ENCODE measurements at places on chromosomes 7 and 10. TPM values are rescaled to one million over a fixed set of nuclear protein-coding genes. Genes with fewer than 3 reads are reported as not detected.

Gene PRKAG2
- total RNA-seq = 37.9 TPM

Gene NPVF
- not detected for total RNA-seq

Gene CTTNBP2
- total RNA-seq = 13.1 TPM

Gene LRRTM3
- total RNA-seq = 0.85 TPM

Gene PLAC9
- total RNA-seq = 64.9 TPM

Gene UTF1
- total RNA-seq = not detected

Gene EPDR1
- total RNA-seq = 12.3 TPM

Gene NPTX2
- 7.2 TPM for total RNA-seq

Gene FBXL13
- total RNA-seq = 8.1 TPM

Gene FOXP2
- 85.2 TPM for total RNA-seq

DNA sequence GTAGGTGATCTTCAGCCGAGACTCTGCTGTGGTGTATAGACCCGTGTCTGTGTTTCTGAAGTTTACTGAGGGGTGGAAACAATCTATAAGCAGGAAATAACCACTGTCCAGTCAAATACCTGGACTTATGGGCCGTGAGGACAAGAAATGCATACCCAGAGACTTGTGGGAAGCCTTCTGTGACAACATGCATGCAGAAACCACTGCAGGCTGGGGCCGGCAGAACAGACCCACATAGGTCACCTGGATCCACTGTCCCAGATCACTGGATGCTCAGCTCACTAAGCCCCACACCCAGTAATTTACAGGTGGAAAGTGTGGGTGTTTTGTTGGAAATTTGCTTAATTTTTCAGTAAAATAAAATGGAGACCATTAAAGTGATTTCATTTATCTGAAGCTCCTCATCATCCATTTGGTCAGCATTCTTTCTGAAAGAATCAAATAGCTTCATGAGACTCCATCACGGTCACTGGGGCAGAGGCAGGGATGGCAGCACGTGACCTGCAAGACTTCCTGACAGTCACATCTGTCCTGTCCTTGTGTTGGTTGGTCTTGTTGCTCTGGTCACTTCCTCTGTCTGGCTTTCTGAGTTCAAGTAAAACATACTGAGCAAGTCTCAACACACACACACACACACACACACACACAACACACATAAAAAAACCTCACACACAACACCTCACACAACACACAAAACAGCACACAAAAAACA lies 108.3 kb downstream of the TNS3 start:
- DNase-seq = no peak

- DNase-seq = no peak
Observed at GRCh38 chr10:113125612-113126011, 175.6 kb downstream of the TCF7L2 start.

- DNase-seq = no peak
Observed at GRCh38 chr10:102673819-102674511, 29.7 kb downstream of the TRIM8 start.

GRCh38 chr7:6092953-6093354 lies 61.8 kb downstream of the ANKRD61 start:
- no peak for DNase-seq

GRCh38 chr7:121023683-121024511 lies 35.4 kb downstream of the CPED1 start:
- DNase-seq = no peak

GRCh38 chr7:17094963-17095574 lies 203.4 kb upstream of the AHR start:
- no peak for DNase-seq

GRCh38 chr10:34696423-34696822 lies 118.7 kb downstream of the PARD3 start:
- no peak for DNase-seq

- no peak for DNase-seq
Observed at GRCh38 chr10:13589316-13589715, 2.6 kb downstream of the PRPF18 start.

- no peak for DNase-seq
Observed at GRCh38 chr7:75559355-75559975, 67.3 kb downstream of the SPDYE5 start.

GRCh38 chr7:108413782-108414492 lies 42.3 kb downstream of the NRCAM start:
- DNase-seq = no peak

DNA sequence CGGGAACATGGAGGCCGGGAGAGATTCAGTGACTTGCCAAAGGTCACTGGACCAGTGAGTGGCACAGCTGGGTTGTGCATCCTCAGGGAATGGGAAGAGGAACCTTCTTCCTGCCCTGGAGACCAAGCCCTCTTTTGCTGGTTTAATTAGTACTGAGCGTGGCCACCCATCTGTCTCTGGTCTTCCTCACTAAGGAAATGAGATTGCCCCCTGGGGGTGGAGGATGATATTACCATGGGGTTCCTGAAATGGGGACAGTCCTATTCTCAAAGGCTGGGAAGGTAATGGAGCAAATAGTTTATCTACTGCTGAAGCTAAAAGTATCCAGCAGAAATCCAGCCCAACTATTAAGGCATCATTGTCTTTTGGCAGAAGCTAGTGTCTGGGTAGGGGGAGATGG lies 98.6 kb upstream of the FGFR2 start:
- no peak for DNase-seq

DNA sequence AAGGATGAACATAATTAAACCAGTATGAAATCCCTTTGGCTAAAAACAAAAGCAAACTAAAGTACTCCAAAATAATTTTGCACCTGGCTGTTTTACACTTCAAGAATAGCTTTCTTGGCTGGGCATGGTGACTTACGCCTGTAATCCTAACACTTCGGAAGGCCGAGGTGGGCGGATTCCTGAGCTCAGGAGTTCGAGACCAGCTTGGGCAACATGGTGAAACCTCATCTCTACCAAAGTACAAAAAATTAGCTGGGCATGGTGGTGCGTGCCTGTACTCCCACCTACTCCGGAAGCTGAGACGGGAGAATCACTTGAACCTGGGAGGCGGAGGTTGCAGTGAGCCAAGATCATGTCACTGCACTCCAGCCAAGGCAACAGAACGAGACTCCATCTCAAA lies 92.2 kb upstream of the AMPH start:
- DNase-seq = no peak

DNA sequence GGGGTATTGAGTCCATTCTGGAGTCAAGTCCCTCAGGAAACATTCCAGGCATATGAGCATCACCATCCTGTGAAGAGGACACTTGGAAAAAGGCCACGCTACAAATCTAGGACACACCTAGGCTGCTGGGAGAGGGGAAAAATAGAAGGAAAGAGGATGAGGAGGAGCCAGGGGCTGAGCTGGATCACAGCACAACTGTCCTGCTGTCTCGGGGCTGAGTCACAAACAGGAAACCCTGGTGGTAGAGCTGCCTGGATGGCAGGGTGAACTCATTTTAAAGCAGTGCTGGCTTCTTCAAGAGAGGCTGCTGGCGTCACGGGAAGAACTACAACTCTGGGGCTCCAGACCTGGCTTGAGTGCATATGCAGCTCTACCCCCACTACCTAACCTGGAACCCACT lies 151.5 kb downstream of the RNF216 start:
- no peak for DNase-seq

DNA sequence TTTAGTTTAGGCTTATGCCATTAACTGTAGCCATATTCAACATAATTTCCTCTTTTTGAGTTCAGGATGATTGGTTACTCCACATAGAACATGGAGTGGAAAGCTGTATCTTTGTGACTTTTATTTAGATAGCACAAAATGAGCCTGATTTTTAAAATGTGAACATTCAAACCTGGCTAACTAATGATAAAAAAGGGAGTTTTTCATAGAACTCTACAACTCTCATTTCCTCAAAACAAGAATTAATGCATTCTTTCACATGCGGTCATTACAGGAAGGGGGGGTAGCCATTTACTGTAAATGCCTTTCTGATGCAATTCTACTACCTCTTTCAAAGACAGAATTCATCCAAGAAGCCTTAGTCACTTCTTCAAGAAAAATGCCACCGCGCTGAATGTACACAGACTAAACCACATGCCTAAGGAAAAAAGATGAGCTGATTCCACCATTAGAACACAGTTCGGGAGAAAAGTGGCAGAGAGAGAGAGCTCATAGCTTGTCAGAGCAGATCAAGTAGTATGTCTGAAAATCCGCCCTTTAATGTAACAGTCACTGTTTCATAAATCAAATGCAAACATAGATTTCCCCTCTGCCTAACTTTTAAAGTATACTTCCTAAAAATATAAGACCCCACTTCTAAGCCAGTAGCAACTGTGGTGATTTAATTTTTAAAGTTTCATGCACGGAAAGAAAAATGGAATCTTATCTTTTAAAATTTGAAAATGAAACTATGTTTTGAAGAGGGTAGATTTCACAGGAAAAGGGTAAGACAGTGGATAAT lies 226.4 kb upstream of the KLF14 start:
- no peak for DNase-seq

DNA sequence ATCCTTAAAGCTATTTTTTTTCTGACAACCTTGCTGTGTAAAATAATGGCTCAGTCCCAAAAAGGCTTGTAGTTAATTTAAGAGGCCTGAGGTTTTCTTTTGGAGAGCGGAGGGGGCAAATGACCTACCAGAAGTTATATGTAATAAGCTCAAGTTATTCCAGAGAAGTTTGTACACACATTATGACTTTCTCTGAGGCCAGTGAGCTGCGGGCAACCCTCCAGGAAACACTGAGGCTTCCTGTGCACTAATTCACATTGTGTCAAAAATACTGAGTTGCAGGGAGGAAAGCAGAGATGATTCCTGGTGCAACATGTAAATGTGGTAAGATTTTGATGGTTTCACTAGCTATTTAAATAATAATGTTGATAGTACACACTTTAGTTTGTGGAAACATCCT lies 188.6 kb downstream of the DIP2C start:
- DNase-seq = no peak

GRCh38 chr10:119644994-119645393 lies 6.2 kb upstream of the BAG3 start:
- DNase-seq = no peak

GRCh38 chr10:20892796-20893195 lies 4.3 kb downstream of the NEBL start:
- no peak for DNase-seq

- DNase-seq = no peak
Observed at GRCh38 chr10:31723106-31723750, 205.4 kb downstream of the ARHGAP12 start.

DNA sequence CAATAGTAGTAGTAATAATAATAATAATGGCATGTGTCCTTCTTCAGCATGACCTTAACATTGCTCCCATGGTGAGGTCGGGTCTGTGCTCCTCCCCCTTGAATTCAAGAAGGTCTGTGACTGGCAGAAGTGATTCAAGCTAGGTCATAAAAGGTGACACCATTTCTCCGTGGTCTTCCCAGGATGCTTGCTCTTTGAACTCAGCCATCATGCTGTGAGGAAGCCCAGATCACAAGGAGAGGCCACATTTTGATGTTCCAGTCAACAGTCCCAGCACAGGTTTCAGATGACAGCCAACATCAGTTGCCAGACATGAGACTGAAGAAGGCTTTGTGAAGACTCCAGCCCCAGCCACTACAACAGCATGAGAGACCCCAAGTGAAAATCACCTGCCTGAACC lies 83.9 kb downstream of the SEPTIN14 start:
- DNase-seq = no peak

GRCh38 chr7:3649678-3650440 lies 348.8 kb downstream of the SDK1 start:
- DNase-seq = no peak

GRCh38 chr10:104486803-104487202 lies 133.2 kb downstream of the CFAP58 start:
- no peak for DNase-seq

GRCh38 chr7:108257954-108258353 lies 127.8 kb upstream of the LAMB4 start:
- no peak for DNase-seq

GRCh38 chr7:132646052-132646451 lies 69.8 kb upstream of the PLXNA4 start:
- DNase-seq = no peak

- DNase-seq = no peak
Observed at GRCh38 chr10:101226491-101227428, 2.5 kb downstream of the LBX1 start.

DNA sequence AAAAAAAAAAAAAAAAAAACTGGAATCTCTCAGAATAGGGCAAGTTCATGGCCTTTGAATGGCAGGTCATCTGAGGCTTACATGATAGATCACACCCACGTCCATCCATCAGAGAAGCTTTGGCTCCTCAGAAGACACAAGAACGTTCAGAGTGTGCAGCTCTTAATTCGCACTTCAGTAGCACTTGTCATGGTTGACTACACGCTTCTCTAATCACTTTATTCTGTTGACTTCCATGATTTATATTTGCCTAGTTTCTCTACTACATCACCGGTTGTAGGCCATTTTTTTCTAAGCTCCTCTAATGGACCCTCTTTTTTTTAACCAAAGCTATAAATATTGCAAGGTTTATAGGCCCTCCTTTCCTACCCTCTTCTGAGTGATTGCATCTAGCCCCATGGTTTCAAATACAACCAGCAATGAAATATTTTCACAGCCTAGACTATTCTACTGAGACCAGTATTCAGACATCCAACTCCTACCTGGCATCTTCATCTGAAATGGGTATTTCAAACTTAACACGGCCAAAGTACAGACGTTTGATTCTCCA lies 305.4 kb upstream of the CELF2 start:
- no peak for DNase-seq

GRCh38 chr10:2891073-2891769 lies 176.1 kb upstream of the PFKP start:
- no peak for DNase-seq

- no peak for DNase-seq
Observed at GRCh38 chr7:143499743-143500348, 22.2 kb downstream of the TAS2R41 start.

DNA sequence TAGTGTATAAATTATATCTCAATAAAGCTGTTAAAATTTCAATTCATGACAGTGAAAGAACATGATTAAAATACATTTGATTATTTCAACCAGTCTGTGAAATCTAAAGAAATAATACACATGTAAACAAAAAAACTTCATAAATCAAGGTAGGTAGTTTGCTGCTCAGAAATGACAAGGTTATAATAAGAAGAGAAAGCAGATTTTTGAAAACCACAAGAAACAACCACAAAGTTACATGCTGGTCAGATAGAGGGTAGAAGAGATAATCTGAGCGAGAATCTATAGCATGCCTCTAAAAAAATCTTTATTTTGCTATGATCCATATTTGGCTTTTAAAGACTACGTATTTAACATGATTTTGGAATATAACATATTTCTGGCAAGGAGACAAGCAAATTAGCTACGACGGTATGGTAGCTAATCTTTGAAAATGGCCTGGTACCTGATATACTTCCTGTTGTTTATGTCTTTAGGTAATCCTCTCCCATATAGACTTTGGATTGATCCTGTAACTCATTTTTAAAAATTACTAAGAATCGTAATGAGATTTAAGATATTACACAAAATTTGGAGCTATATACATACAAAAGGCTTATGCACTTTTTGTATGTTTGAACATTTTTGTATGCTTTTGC lies 23.5 kb upstream of the VCL start:
- no peak for DNase-seq

Data from urinary bladder (tissue), 4 donors.